CD4-positive, alpha-beta T cell treated with Interleukin-2 at 100 ng/mL for 4 hours (primary cell): ENCODE measurements at places on chromosomes 16 and 17.

- DNase-seq: peak; percentile 61
Observed at GRCh38 chr17:35947156-35947585, 3.7 kb upstream of the LYZL6 start.

DNA sequence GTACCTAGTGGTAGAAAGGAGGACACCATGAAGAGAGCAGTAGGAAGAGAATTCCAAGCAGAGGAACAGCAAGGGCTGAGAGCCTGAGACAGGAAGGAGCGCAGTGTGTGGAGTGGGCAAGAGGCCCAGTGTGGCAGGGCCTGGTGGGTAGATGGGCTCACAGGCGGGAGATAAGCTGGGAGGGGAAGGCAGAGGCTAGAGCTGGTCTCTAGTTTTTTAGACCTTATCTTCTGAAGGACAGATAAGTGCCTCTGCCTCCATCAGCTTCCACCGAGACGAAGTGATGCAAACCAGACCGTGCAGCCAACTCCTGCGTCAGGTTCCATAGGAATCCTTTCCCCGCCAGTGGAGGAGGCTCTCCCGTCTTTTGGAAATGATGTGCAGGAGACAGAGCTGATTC, 33.6 kb downstream of the CDH1 start:
- no peak for DNase-seq

GRCh38 chr17:62680541-62681052, 53.1 kb downstream of the MRC2 start:
- no peak for DNase-seq

DNA sequence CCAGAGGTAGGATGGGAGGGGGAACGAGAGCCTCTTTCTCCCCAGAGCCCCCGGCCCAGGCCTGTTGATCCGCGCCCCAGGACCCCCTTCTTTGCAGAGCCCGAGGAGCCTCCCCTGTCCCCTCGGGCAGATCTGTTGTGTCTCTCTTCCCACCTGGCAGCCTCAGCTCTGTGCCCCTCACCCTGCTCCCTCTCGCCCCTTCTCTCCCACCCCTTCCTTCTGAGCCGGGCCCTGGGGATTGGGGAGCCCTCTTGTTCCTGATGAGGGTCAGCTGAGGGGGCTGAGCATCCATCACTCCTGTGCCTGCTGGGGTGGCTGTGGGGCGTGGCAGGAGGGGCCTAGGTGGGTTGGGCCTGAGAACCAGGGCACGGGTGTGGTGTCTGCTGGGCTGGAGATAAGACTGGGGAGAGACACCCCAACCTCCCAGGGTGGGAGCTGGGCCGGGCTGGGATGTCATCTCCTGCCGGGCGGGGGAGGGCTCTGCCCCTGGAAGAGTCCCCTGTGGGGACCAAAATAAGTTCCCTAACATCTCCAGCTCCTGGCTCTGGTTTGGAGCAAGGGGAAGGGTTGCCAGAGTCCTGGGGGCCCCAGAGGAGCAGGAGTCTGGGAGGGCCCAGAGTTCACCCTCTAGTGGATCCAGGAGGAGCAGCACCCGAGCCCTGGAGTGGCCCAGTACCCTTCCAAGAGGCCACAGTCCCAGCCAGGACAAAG, 65.4 kb downstream of the MRC2 start:
- DNase-seq: no peak

DNA sequence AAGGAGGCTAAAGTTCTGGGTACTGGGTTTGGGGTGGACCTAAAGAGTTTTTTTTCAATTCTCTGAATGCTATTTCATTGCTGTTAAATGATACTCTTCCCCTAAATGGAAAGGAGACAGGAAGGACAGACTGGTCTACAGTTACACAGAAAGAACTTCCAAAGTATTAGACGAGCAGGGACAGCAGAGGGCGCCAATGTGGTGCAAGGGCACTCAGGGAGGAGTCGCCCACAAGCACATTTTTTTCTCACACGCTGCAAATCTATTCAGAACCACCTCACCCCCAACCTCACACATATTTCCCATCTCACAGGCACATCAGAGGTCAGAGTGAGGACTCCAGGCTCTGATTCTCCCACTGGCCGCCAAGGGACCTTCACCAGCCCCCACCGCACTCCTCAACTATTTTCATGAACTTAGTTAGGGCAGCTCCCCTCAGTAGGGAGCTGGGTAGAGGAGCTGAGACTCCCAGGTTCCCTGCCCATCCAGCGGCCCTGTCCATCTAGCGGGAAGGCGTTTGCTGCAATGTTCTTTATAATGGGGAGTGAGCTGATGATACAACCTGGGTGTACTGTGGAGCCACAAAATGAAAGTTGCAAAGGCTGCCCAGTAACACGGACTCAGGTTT, 6.8 kb upstream of the CA4 start:
- DNase-seq: peak; percentile 66

GRCh38 chr17:68533887-68534694, 21.9 kb downstream of the PRKAR1A start:
- no peak for DNase-seq

GRCh38 chr16:28118637-28119036, 55.1 kb upstream of the GSG1L start:
- no peak for DNase-seq

DNA sequence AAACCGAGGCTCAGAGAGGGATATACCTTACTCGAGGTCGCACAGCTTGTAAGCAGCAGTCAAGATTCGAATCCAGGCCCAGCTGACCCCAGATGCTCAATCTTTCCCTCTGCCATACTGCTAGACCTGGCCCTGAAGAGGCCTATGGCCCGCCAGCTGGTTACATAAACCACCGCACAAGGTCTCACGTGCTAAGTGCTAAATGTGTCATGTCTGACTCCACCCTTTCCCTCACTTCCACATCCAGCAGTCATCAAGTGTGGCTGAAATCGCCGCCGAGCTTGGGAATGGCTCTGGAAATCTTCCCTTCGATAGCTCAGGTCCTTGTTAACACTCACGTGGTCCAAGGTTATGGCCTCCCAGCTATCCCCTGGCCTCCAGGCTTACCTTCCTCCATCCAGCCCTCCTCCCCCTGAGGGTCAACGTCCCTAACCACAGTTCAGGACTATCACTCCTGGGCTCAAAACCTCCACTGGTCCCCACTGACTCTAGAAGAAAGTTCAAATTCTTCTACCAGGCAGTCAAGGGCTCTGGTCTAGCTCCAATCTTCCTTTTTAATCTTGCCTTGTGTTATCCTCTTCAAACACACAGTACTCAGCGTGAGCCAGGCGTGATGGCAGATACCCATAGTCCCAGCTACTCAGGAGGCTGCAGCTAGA, 3.5 kb downstream of the ZBTB4 start:
- no peak for DNase-seq

GRCh38 chr17:55452139-55452790, 30.6 kb upstream of the MMD start:
- DNase-seq: no peak

DNA sequence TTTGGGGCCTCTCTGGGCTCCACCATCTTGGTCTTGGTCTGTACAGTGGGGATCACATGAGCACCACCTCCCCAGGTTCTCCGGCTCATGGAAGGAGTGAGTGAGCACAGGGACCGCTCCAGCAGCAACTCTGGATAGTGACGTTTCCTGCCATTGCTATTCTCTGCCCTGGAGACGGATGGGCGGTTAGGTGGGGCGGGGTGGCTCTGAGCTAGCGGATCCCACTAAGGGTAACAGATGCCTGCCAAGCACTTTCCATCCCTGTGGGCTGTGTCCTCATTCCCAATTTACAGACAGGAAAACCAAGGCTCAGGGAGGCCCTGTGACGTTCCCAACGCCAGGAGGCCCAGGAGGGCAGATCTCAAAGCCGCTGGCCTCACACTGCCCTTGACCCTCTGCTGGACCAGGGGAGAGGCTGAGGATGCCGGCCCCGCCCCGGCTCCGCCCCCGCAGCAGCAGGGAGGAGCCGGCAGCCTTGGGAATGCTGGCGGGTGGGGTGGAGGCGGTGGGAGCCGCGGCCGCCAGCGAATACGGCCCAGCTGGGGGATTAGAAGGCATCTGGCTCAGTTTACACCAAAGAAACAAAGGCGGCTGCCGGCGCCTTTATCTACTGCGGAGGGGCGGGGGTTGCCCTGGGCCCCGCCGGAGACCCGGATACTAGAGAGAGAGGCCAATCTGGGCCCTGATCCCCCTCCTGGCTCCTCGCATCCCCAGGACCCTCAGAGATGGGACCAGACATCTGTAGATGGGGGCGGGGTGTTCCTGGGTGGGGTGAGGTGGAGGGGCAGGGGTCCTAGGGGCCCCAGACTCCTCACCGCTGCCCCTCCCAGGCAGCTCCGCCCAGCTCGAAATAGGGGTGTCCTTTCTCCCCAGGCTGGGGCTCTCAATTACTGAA, 122.3 kb upstream of the CIBAR2 start:
- no peak for DNase-seq
